ENCODE measurements at places on chromosomes 3 and 15. TPM values are rescaled to one million over a fixed set of nuclear protein-coding genes. Genes with fewer than 3 reads are reported as not detected.

Gene TBC1D2B
- total RNA-seq, result 58.1 TPM

Gene PLSCR4
- total RNA-seq, result 18.9 TPM

Gene EPHB3
- total RNA-seq, result 7.2 TPM

Gene ATP10A
- 163 TPM for total RNA-seq

Gene CCDC54
- total RNA-seq, result not detected

Gene FETUB
- total RNA-seq, result not detected

Gene PDE8A
- total RNA-seq, result 21.1 TPM

Gene P3H2
- 21.9 TPM for total RNA-seq

Gene HYAL3
- 6.9 TPM for total RNA-seq

- DNase-seq, result no peak
Measured at GRCh38 chr3:115659253-115660220, 36.2 kb downstream of the GAP43 start.

DNA sequence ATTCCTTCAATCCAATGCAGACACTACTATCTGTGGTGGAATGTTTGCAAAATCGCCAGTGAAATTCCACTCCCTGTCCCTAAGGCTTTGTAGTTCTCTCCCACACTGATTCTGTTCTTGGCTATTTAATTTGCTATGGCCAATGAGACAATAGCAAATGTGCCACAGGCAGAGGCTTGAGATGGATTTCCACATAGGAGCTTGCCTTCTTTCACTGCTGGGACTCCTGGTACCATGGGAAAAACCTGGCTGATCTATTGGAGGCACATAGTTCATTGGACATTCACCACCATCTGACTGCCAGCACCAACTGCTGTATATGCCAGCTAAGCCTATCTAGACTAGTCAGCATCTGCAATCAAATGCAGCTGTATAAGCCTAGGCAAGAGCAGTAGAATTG is 103.8 kb downstream of the NR1D2 start:
- no peak for DNase-seq

DNA sequence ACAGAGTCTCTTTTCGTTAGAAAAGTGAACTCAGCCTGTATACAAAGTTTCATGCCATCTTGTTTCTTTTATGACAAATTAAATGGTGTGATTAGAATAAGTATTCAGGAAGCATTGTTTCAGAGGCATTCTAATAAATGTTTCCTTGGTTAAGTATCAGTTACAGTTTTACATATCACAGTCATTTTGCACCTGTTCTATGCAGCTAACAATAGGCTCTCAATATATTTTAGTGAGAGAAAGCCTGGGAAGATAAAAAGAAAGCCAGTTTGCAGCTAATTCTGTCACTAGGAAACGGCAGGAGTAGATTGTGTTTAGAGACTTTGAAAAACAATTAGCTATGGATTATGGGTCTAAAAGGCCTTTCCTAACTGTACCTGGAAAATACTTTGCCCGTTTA is 252.8 kb downstream of the ZIC1 start:
- DNase-seq, result no peak

DNA sequence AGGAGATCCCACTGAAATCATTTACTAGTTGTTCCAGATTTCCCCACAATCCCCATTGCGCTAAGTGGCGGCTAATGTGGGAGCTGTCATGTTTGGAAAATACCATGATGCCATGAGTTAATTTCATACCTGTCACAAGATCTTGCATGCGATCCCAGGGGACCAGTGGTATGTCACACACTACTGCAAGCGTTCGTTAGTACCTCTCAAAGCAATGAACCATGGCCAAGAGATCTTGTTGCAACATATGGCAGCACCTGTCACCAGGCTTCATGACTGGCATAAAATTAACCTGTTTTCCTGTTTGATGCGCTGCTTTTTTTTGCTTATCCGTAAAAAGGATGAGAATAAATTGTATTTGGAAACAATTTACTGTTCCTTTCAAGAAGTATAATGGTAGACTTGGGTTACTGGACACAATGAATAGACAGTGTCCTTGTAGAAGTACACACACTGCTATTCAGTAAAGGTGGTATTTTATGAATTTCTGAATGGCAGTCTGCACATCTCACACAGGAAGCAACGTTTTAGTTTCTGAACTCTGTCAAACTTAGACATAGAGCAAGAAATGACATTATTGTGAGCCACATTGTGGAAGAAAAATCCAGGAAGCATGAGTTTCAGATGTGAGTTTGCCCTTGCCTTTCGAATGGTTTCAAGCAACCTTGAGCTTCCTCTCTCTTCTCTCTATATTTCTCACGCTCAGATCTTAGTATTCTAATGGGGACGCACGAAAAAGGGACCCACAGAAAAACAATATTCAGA is 81.9 kb downstream of the CHL1 start:
- DNase-seq, result no peak

- no peak for DNase-seq
Measured at GRCh38 chr15:88956906-88957305, 43.7 kb upstream of the MFGE8 start.

DNA sequence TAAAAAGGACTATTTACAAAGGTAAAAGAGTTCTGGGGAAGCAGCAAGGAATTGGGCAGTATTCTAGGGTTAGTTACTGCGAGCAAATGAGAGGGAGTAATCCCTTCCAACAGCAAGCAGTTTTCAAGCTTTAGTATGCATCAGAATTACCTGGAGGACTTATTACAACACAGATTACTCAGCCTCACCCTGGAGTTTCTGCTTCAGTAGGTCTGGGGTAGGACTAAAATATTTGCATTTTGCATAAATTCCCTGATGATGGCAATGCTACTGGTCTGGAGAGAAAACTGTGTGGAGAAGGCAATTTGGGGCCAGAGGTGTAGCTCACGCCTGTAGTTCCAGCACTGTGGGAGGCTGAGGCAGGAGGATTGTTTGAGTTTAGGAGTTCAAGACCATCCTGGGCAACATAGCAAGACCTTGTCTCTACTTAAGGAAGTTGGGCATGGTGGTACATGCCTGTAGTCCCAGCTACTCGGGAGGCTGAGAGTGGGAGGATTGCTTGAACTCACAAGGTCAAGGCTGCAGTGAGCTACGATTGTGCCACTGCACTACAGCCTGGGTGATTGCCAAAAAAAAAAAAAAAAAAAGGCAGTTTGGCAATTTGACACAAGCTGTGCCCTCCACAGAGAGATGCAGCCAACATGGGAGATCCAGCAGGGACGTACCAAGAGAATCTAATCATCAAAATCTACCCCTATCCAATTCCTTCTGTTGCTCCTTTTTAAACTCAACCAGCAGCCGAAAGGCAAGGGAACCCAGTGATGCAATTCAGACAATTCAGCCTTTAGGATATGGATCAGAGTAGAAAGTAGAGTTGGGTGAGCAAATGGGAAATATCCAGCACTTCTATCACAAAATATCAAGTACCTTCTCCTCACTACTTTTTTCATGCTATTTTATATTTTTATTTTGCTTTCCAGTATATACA is 27.1 kb upstream of the AP4E1 start:
- DNase-seq, result no peak

DNA sequence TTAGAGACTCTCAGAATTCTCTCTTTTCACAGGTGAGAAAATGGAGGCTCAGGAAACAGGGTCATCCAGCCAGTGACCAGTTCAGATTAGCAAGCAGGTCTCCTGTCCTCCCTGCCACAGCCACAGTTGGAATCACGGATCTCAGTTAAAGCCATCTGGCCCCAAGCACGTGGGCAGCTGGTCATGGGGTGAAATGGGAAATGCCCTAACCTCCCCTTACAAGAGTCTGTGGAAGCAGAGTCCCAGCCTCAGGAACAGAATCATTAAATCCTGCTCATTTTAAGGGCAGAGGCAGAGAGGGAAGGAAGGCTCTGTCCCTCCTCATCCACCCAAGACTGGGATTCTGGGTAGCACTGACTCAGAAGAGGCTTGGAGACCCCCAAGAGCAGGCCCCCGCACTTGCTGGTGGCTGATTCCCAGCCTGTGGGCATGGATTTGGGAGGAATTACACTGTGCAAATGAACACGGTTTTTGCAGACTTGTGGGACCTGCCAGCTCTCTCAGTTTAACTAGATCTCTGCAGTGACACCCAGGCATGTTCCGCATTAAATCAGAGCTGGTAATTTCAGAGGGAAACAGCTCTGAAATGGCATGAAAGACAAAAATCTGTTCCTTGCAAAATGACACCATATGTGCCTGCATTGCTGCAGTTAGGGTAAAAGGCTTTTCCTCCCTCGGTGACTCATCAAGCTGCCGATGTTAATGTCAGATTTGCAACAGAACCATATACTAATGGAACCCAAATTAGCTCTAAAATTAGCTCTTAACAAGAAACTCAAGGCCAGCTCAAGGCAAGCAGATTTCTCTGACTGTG is 89.0 kb downstream of the BDH1 start:
- peak; percentile 25 for DNase-seq

DNA sequence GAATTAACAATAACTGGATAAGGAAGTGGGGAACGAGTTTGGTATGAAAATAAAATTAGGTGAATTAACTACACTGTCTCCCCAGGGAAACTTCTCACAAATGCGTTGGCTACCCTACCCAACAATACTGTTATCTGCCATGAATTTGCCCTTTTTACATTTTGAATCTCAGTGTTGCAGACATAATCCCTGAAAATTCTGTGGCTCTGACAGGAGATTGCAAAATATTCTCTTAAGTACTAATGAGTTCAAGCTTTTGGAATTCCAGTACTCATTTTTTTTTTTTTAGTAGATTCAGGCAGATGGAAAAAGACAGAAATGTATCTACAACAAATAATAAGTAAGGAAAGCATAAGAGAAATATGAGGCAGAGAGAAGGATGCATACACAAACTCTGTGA is 332.6 kb downstream of the LSAMP start:
- no peak for DNase-seq

DNA sequence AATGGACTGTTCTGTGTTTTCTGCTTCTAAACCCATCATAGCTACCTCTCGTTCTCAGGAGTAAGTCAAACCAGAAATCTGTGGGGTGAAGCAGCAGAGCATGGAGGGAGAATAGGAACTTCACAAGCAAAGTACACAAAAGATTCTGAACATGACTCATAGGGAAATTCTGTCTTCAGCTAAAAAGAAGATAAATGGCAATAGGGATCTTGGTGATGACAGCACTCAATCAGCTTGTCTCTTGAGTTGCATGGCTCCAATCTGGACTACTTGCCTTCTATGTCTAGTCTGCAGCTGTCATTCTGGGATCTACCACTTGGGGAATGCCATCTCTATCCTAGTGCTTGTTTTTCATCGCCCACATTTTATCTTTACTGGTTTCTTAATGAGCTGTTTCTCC is 13.5 kb upstream of the GRAMD1C start:
- DNase-seq, result no peak

DNA sequence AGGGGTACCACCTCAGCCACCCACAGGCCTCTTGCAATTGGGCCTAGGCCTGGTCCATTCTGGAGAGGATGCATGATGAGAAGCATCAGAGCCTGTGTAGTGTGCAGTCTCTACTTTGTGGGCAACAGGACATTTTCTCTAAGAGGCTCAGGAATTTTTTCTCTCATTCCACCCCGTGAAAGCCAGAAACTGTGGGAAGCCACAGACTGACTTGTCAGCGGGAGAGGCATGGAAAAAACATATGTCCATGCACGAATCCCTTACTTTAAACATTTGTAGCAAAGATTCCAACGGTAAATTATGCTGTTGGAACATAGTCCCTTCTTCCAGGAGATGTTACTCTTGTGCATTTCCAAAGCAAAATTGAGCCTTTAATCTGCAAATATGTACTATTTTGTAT is 196.5 kb downstream of the KLHL25 start:
- no peak for DNase-seq

DNA sequence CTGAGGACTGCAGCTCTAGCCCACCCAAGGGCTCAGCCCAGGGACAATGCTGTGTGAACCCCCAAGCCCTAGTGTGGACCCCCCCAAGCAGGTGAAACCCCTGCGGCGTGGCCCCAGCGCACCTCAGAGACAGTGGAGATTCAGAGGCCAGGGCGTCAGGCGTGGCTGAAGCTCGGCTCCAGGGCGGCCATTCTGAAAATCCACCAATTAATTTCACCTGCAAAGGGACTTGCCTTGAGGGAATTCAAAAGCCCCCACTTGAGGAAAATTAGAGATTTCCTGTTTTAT is 148.3 kb downstream of the NSMCE3 start:
- DNase-seq, result no peak

- peak; percentile 93 for DNase-seq
Measured at GRCh38 chr3:73624017-73624820, 522 bp downstream of the PDZRN3 start.

DNA sequence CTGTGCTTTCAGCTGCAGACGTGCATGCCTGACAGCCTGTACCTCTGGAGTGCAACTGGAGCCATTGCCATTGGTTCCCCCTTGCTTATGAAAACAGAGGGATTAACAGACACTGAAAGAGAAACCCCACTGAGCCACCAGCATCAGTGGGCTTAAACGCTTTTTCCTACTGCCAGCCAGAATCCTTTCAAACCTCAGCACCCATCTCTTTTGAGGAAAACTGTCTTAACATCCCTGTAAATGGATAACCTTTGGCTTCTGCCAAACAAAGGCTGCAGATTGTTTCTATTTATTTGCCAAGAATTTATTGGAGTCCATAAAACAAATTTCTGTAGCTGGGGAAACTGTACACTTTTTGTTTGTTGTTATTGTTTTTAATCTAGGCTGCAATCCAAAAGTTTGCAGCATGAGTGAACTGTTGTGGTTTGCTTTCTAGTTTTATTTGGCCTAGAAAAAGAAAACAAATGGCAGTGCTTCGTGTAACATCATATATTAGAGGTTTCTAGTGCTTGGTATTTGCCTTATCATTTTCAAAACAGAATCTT is 369.2 kb upstream of the IL12A start:
- no peak for DNase-seq

GRCh38 chr3:132253262-132253878 is 63.8 kb upstream of the ACP3 start:
- no peak for DNase-seq

GRCh38 chr3:131561511-131561910 is 58.7 kb upstream of the MRPL3 start:
- no peak for DNase-seq

DNA sequence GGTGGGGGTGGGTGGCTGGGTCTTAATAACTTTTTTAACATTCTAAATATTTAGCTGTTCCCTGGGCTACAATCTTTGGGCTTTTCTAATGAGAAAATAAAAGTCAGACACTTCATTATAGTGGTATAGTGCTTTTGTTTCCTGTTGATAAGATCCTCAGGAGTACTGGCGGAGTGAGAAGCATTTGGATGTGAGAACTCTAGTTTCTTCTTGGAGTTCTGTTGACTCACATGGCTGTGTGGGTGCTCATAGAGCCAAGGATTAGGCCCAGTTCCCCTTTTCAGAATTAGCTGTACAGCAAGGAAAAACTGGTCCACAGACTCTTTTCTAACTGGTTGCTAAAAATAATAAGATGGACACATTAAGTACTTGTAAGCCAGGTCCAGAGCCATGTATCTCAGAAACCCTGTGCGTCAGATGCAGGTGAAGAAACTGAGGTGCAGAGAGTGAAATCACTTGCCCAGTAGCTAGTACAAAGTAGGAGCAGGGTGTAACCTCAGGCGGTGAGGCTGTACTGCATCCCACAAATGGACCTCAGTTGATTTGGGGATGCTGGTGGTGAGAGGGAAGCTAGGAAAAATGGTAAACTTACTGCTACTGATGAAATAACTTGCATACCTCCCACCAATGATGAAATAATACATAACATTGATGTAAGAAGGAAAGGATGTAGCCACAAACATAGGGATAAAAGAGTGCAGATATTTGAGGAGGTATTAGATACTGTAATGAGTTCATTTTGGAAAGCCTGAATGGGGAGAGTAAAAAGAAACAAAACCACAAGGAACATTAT is 2.3 kb downstream of the ITPR1 start:
- no peak for DNase-seq

GRCh38 chr3:13713396-13713795 is 164.5 kb downstream of the FBLN2 start:
- DNase-seq, result peak; percentile 38
